ENCODE measurements at places on chromosomes 5 and 9.
A peak's percentile ranks its signal among the peaks of the same experiment; 100 is the strongest.

GRCh38 chr9:95533996-95534680 is 17.4 kb upstream of the PTCH1 start:
- no peak for DNase-seq

DNA sequence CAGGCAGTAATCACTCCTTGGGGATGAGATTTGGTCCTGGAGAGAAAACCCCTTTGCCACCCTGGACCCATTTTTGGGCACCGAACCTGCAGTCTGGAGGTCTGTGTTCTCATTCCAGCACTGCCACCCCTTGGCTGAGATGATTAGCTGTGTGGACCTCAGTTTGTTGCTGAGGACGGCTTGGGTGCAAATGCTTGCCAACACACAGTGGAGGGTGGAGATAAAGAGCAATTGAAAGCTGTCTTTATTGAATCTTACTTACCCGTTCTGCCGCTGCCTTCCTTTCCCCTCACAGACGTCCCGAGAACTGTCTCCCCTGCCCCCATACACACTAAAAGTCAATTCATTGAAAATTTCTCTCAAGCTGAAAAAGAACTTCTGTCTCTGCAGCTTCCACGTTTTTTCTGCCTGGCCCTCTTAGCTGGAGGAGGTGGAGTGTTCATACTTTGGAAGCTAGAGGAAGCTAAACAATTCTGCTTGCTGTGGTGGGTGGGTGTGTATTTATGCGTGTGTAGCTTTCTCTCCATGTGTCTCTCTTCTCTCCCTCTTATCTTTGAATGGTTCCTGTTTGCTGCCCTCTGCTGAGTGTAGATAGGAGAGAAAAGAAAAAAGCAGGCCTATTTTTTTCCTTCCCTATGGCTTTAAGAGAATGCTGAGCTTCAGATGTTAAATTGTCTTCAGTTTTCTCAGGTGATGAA is 6.6 kb downstream of the GALNT10 start:
- DNase-seq, result peak; percentile 31

GRCh38 chr5:39905356-39905755 is 480.6 kb upstream of the DAB2 start:
- no peak for DNase-seq

DNA sequence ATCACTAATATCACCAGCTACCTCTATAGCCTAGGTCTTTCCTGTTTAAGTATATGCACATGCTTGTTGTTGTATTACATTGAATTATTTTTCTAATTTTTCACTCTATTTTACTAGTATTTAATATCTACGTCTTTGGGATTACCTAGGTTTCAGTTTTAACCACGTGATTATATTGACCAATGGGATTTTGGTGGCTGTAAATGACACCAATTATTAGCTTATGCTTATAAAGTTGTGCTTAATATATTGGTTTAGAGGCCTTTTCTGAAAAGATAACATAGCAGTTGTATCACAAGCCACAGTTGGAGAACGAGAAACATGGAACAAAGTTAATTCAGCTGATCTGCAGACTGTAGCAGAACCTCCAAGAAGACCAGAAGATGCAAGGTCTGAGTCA is 104.8 kb upstream of the PRDM9 start:
- DNase-seq, result no peak

- no peak for DNase-seq
Measured at GRCh38 chr5:72179028-72179815, 71.9 kb downstream of the MAP1B start.

- DNase-seq, result peak; percentile 67
Measured at GRCh38 chr5:73448463-73449136, at the start of gene FOXD1. Gene FOXD1 (minus strand): TSS chr5:73448777. CDS start chr5:73448362, 415 bp downstream.

- no peak for DNase-seq
Measured at GRCh38 chr5:88304356-88304755, 35.7 kb upstream of the TMEM161B start.

GRCh38 chr5:68086857-68087256 is 128.7 kb upstream of the PIK3R1 start:
- peak; percentile 62 for DNase-seq

DNA sequence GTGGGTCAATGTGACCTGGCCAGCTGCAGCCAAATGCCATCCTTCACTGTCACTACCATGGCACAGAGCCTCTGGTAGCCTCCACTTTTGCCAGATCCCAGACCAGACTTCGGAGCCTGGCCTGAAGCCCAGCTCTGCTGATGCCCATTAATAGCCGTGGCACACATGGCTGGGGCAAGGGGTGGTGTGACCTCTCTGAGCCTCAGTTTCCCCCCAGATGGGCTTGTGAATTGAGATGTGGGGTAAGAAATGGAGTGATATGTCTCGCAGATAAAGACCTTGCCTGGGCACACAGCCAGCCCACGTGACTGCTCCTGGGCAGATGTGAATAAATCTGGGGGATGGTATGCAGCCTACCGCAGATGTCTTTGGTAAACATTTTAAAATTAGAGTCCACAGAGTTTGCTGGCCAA is 13.9 kb downstream of the SUSD3 start:
- no peak for DNase-seq

GRCh38 chr9:70403618-70404025 is 10.8 kb downstream of the KLF9 start:
- peak; percentile 35 for DNase-seq

DNA sequence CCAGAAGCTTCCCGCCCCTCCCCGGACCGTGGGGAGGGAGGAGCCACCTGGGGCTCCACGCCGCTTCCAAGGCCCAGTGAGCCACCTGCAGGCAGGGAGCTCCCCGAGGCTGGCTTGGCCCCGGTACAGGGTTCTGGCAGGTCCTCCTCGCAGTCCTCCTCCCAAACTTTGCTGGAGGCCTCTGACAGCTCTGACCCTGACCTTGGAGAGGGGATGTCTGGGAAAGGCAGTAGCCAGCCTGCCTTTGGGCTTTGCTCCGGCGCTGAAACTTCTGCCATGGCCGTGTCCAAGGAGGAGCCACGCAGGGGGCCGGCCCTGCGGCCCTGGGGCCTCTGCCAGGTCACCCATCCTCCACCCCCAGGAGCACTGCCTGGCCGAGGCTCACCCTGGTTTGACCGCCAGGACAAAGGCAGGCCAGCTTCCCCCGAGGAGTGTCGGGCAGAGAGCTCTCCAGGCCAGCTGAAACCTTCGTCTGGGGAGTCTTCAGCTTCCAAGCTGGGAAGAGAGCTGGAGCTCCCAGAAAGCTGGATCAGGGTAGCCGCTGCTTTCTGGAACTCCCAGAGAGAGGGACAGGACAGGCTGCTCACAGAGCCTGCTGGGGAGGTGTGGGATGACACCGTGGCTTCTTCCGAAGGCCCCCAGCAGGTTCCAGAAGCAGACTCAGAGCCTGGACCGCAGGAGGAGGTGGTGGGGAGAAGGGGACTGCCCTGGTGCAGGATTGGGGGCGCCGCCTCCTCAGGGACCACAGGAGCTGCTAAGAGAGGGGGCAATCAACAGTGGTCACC is 9.0 kb upstream of the QSOX2 start:
- DNase-seq, result no peak

DNA sequence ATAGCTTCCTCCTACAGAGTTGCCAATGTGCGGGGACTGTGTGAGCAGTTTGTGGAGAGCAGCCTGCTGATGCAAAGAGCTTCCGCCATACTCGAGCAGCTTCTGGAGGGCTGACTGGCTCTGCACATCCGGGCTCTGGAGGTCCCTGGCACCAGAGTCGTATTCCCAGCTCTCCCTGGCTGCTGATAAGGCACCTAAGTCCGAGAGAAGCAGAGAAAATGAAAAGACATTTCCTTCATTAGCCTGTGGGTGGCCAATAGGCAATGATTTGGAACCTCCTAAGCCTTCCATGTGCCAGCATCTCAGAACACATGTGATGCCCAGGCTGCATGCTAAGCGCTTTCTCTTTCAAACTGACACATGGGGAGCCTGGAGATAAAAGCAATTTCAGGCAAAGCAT is 94.3 kb downstream of the TSSK1B start:
- no peak for DNase-seq

- no peak for DNase-seq
Measured at GRCh38 chr5:112417931-112418658, 982 bp downstream of the EPB41L4A start.

DNA sequence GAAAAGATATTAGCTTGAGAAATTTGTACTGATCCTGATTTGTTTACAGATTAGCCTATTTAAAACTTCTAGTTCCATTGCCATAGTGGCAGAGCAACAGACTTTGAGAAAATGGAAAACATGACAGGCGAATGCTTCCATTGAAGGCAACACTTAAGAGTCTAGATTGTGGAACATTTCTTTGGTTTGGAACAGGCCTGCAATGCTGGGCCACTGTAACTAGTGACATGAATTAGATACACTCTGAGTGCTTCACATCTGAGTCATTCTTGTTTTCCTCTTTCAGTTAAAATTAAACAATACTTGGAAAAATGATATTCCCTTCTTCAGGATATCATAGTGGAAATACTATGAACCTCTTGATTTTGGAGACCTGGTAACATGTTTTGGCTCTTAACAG is 453.6 kb upstream of the TUSC1 start:
- DNase-seq, result no peak

GRCh38 chr5:150560401-150561191 is 52.7 kb downstream of the NDST1 start:
- DNase-seq, result peak; percentile 89

DNA sequence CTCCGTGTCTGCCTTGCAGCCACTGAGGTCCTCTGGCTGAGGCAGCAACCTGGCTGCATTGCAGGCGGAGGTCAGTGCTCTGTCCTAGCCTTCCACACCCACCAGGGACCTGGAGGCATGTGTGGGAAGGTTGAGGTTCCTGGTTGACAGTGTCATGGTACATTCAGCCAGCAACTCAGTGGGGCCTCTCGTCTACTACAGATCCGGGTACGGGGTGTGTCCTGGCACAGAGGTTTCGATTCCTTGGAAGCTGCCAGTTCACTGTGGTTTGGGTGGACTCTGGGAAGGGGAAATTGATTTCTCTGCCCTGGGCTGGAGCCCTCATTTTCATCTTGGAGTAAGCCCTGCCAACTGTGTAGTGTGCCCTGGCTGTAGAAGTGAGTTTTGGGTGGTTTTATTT is 45.1 kb downstream of the PDE8B start:
- DNase-seq, result no peak

GRCh38 chr5:19240170-19240569 is 747.8 kb downstream of the CDH18 start:
- DNase-seq, result no peak

GRCh38 chr9:114405294-114406034 is 17.7 kb upstream of the AKNA start:
- peak; percentile 86 for DNase-seq

- DNase-seq, result no peak
Measured at GRCh38 chr5:15406478-15406877, 93.5 kb upstream of the FBXL7 start.

DNA sequence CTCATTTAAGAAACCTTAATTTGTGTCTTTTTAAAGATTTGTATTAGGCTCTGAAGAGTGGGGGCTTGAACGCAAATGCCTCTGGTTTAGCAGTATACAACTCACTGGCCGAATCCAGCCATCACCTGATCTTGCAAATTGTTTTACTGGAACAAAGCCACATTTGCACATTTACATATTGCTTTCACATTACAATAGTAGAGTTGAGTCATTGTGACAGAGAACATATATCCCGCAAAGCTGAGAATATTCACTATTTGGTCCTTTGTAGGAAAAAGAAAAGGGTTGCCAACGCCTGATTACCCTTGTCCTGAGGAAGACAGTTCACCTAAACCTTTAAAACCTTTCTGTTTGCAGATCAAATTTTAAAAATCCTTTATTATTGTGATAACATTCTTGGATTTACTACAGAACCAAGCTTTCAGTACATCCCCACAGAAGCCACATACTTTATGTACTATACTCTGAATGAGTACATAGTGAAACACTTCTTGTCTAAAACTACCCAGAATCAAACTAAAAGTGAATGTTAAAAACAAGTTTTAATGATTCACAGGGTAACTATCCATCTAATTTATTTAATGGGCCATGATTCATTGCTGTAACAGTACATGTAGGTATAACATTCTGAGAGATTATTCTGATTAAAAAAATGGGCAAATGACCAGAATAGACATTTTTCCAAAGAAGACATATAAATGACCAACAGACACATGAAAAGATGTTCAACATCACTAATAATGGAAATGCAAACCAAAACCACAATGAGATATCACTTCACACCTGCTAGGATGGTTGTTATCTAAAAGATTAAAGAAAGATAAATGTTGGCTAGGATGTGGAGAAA is 161.0 kb downstream of the SLC25A46 start:
- DNase-seq, result no peak

DNA sequence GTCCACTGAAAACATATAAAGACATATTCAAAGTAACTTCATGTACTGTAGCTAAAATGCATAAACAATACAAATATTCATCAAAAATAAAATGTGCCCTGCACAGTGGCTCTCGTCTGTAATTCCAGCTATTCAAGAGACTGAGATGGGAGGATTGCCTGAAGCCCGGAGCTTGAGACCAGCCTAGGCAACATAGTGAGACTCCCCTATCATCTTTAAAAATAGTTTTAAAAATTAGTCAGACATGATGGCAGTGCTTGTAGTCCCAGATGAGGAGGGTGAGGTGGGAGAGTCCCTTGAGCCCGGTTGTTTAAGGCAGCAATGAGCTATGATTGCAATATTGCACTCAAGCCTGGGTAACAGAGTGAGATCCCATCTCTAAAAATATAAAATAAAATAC is 534.1 kb downstream of the ANXA1 start:
- DNase-seq, result no peak

- DNase-seq, result no peak
Measured at GRCh38 chr9:133795049-133795448, 56.9 kb upstream of the SARDH start.

DNA sequence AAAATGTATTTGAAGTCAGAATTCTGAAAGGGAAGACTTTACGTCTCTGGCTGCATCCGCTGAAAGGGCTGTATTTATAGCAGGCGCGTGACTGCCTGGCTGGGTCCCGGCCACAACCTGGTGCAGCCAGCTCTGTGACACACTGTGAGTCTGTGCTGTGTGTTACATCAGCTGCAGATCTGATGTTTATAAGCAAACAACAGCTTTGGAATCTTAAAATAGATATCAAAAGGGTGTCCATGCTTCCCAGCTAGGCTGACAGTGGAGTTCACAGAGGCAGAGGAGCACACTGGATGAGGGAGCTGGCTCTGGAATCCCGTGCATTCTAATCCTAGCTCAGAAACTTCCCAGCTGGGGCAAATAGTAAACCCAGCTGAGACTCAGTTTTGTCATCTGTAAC is 433.4 kb upstream of the BRINP1 start:
- DNase-seq, result peak; percentile 41

DNA sequence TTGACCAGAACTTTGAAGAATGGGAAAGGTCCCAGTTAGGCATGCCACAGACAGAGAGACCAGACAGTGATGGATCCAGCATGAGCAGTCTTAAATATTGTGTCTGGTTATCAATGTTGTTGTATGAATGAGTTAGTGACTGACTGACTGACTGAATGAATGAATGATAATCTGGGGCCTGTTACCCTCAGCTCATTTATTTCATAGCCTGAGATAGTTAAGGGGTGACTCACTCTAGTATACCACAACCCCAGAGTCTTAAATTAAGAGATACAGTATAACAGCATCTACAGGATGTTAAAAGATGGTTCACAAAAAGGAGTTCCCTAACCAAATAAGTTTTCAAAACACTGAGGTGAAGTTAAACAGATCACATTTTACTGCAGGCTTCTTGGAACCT is 133.5 kb downstream of the SGCD start:
- DNase-seq, result no peak

GRCh38 chr5:75890546-75890945 is 173.3 kb upstream of the POC5 start:
- no peak for DNase-seq

All from cerebellar cortex (tissue), 1 donor.